ENCODE measurements at places on chromosomes 3 and 15.

GRCh38 chr3:48945891-48946549 is 27.4 kb downstream of the ARIH2 start:
- no peak for DNase-seq

GRCh38 chr3:8555113-8555661 is 53.6 kb downstream of the LMCD1 start:
- no peak for DNase-seq

DNA sequence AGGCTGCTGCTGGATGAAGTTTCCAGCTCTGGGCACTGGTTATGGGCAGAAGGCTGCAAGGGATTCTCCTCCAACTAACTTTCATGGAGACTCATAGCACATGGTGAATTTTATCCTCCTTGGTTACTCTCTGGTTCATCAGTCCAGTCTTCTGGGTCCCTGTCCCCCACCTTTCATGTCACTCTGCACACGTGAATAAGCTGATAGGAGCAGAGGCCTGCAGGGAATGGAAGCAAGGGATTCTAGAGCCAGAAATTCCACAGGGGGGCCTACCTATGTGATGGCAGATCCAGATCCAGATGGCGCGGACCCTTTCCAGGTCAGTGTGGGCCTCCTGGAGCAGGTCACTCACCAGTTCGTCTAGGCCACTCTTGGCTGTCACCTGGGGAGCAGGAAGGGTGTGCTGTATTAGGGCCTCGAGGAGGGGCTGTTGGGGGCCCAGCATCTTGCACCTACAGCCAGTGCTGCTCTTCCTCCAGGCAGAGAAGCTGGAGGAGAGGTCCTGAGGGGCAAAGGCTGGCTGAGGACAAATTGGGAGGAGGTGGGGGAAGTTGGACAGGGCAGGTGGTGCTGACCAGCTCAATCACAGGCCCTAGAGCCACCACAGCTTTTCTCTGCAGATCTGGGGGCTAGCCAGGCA is 30.2 kb downstream of the KY start:
- DNase-seq: no peak

DNA sequence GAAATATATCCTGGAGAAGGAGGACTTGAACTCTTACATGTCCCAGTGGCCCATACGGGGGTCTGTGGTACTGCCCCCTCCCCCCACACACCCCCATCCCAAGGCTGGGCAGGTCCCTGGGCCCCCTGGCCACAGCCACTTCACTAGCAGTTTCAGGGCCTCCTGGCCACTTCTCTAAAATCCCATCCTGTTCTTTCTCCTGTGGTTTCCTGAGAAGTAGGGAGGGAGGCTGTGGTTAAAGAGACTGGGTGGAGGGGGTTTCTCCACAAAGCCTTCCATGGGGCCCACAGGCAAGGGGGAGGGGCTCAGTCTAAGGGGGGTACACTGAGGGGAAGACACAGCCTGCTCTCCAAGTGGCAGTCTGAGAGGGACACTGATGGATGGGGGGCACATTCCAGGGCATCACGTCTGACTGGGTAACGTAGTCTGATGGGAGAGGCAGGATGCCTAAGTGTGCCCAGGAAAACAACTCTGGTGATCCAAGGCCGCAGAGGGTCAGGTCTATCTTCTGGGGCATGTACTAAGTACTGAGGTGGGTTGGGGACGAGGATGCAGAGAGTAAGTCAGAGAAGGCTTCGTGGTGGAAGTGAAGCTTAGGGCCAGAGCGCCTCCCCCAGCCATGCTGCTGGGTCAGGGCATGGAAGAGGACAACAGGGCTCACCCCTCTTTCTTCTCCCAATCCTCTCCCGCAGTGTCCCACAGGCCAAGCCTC is 48.0 kb upstream of the C15orf39 start:
- DNase-seq: peak; percentile 72

GRCh38 chr3:42489116-42489936 is 13.1 kb upstream of the VIPR1 start:
- DNase-seq: no peak

GRCh38 chr15:96170979-96171739 is 159.3 kb upstream of the NR2F2 start:
- no peak for DNase-seq

DNA sequence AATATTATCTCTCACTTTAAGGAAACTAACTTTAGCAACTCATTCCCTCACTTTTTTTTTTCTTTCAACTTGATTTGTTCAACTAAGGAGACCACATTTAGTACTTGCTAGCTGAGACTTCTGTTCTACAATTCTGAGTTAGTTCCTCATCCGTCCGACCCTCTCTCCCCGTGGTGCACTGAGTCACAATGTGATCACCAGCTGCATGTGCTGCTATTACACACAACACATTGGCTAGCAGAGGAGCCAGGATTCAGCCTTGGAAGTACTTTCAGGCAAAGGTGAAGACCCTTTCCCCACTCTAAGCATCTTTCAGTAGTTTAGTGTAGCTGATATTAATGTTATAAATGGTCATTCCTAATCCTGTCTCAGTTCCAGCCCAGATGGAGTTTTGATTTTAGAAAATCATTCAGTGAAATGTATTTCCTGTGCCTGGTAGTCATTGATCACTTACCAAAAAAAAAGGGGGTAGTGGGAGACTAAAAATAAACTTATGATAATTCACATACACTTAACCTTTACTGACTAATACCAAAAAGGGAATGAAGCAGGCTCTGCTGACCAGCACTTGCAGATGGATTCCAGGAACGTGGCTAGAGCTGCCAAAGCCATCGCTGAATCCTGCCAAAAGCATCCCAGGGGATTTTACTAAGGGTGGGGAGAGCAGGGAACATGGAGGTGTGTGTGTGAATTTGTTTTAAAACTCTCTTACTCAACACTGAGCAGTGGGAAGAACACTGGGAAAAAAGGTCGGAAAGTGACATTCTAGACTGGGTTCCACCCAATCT is 424.8 kb downstream of the LPP start:
- DNase-seq: no peak

- DNase-seq: no peak
Observed at GRCh38 chr3:44223299-44223698, 18.4 kb upstream of the TOPAZ1 start.

DNA sequence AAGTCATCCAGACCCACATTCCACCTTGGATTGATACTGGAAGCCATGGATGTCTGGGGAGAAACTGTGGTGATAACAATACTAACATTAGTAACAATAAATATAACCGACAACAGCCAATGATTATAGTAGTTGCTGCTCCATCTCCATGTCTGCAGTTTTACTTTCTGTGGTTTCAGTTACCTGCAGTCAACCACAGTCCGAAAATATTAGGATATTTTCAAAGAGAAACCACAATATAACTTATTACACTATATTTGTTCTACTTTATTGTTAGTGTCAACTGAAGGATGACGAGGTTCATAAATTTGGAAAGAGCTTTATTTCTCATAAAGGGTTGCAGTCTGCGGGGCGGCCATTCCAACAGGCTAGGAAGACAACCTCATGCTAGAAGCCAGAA is 2.6 kb upstream of the NSMCE3 start:
- no peak for DNase-seq

DNA sequence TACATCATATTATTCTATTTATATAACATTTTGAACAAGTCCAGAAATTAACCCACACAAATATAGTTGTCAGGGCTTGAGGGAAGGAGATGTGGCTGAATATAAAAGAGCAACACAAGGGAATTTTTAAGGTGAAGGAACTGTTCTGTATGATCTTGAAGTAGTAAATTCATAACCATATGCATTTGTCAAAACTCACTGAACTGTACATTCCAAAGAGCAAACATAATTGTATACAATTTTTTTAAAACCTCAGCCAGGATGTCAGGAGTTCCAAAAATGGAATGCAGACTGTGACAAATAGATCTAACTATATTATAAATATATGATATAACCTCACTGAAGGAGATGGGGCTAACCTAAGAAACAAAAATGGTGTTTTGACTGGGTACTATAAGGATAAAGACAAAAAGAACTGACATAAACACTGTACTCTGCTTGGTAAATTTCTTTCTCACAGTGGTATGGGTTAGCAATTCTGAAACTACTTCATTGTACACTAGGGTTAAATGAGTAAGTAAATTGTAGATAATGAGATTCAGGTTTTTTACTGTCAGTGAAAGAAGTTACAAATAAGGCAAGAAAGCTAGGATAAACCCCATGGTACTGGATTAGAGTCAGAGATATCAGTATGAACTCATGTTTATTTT is 14.4 kb downstream of the GOLGB1 start:
- DNase-seq: no peak

DNA sequence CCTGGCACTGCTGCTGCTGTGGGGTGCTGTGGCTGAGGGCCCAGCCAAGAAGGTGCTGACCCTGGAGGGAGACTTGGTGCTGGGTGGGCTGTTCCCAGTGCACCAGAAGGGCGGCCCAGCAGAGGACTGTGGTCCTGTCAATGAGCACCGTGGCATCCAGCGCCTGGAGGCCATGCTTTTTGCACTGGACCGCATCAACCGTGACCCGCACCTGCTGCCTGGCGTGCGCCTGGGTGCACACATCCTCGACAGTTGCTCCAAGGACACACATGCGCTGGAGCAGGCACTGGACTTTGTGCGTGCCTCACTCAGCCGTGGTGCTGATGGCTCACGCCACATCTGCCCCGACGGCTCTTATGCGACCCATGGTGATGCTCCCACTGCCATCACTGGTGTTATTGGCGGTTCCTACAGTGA is 2.1 kb downstream of the GRM2 start:
- DNase-seq: no peak

- DNase-seq: no peak
Observed at GRCh38 chr15:48170981-48171380, 7.1 kb downstream of the MYEF2 start.

All from hematopoietic multipotent progenitor cell treated with erythropoietin and hydrocortisone succinate and interleukin-3 and kit ligand, for 6 days (in vitro differentiated cells).